ENCODE measurements at places on chromosomes 12 and 14.

- no peak for DNase-seq
Measured at GRCh38 chr12:52527121-52527800, 7.1 kb upstream of the KRT5 start.

DNA sequence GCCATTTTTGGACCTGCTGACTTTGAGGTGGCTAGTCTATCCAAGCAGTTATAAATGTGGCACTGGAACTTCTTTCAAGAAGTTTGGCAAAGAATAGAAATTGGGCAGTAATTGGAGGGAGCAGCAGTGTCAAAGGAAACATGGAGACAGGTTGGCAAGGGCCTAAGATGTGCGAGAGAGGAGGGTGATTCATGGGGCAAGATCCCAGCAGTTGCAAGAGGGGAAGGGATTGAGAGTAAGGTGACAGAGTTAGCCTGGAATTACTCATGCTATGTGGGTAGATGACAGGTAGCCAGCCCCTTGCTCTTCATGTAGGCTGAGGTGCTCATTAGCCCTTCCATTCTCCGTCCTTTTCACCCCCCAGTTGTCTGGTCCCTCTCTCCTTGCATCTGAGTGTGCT, 42.2 kb downstream of the FBXL14 start:
- no peak for DNase-seq

DNA sequence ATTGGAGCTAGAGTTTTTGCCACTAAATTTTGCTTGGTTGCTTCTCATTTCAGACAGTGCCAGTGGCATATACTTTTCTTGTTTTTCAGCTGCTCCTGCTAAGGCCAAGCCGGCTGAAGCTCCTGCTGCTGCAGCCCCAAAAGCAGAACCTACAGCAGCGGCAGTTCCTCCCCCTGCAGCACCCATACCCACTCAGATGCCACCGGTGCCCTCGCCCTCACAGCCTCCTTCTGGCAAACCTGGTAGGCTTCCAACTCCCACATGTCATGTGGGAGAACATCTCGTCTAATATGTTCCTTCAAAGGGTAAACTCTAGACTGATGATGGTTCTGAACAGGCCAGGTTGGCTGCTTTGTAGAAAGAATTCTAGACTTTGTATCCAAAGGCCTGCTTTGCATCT, 11.0 kb downstream of the DLST start:
- no peak for DNase-seq

DNA sequence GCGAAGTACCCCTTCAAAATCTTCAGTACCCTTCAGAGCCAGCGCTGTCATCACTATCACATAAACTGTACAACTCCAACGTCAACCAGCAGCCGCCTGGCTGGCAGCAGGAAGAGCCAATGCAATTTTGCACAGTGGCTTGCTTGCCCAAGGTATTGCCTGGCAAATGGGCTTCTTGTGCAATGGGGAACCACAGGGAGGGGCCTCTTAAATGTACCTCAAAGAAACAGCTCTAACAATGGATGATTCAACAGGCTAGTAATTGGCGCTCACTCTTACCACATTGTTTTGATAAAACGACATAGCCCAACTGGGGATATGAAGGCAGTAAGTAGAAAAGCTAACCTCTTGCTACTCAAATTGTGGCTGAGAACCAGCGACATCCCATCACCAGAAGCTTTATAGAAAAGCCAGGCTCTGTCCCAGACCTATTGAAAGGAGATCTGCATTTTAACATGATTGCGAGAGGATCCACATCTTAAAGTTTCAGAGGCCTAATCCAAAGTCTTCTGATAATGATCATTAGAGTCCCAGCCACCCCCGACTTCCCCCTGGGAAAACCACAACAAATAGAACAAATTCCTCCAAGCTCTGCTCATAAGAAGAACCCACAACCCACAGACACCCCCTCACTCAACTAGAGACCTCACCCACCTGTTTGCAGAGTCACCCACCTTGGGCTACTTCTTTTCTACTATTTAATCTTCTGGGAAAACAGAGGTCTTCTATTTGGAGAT, 125.3 kb upstream of the HIF1A start:
- DNase-seq = no peak

GRCh38 chr12:8639936-8640335, 22.7 kb downstream of the MFAP5 start:
- DNase-seq = no peak

GRCh38 chr14:61493239-61493638, 171.9 kb downstream of the PRKCH start:
- no peak for DNase-seq

DNA sequence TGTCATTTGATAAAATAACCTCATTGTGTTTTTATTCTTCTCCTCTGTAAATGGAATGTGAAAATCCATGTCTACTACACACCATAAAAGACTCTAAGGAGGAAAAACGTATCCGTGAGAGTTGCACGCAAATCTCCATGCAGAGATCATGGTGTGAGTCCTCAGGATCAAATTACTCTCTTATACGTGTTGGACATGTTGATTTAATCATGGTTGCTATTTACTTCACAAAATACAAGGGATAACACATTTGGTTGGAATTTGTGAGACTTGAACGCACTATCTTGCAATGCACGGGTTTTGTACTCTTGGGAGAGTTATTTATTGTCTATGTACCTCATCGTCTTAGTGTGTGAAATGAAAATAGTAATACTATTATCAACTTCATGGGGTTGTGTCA, 128.0 kb upstream of the RASSF8 start:
- DNase-seq = no peak

GRCh38 chr12:93333828-93334227, 43.9 kb upstream of the NUDT4 start:
- no peak for DNase-seq

GRCh38 chr12:132562489-132563021, 47.8 kb downstream of the LRCOL1 start:
- no peak for DNase-seq

GRCh38 chr14:76413106-76413961, 37.4 kb downstream of the ESRRB start:
- no peak for DNase-seq

- no peak for DNase-seq
Measured at GRCh38 chr14:64778104-64778754, 74.0 kb downstream of the PLEKHG3 start.
